ENCODE measurements at places on chromosomes 16 and 17.

DNA sequence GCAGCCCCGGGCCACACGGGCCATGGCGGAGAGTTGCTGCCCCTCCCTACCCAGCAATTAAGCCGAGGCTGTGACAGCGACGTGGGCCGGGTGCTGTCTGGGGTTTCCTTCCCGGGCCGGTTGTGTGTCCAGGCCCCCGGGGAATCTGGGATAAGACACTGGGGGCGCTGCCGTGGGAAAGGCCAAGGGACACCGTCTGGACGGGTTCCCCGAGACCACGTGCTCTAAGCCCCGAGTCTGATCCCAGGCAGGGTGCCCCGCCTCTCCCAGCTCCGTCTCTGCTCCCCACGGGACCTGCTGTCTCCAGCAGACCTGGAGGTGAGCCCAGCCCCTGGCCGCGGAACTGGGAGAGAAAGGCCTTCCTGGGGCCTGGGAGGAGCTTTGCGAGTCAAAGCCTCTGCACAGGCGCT, 92.2 kb downstream of the IRX3 start:
- DNase-seq, result peak; percentile 27

DNA sequence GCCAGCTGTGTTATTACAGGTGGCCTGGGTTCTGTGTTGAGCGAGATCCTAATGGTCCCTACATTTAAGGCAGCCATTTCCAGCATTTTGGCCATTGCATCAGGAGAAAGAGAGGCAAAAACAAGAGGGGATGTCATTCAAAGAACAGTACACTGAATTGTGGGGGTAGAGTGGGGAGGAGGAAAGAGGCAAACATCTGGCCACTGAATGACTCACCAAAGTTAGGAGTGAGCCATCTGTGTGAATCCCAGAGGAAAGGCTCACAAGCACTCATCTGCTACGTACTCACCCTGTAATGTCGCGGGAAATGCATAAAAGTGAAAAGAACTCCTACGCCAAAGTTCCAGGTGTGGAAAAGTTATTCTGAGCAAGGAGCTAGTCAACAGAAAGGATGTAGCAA, 16.7 kb downstream of the KRABD2 start:
- peak; percentile 86 for DNase-seq

DNA sequence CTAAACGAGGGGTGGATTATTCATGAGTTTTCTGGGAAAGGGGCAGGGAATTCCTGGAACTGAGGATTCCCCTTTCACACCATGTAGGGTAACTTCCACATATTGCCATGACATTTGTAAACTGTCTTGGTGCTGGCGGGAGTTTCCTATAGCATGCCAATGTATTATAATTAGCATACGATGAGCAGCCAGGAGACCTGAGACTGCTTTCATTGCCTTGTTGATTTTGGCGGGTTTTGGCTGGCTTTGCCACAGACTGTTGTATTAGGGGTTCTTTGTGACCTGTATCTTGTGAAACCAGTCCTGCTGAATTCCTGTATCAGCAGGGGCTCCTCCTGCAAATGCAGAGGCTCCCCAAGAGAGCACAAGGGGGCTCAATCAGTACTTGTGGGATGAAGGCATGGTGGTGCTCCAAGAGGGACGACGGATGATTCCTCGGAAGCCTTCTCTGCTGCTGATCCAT, 104.4 kb upstream of the CACNG5 start:
- DNase-seq, result no peak

DNA sequence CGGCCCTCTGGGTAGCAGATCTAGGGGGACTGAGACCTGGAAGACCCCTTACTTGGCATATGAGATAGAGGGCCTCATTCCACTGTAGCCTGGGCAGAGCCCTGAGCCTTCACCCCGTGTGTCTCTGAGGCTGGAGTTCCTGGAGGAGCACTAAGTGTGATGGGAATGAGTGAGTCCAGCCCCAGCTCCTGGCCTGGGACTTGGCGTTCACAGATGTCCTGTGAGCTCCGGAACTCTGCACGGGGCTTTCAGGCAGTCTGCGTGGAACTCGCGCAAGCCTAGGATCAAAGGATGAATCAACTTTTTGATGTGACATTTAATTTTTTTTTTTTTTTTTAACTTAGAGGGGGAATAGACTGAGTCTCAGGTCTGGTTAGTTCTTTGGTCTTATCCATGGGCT, 1.8 kb downstream of the NKD1 start:
- no peak for DNase-seq

DNA sequence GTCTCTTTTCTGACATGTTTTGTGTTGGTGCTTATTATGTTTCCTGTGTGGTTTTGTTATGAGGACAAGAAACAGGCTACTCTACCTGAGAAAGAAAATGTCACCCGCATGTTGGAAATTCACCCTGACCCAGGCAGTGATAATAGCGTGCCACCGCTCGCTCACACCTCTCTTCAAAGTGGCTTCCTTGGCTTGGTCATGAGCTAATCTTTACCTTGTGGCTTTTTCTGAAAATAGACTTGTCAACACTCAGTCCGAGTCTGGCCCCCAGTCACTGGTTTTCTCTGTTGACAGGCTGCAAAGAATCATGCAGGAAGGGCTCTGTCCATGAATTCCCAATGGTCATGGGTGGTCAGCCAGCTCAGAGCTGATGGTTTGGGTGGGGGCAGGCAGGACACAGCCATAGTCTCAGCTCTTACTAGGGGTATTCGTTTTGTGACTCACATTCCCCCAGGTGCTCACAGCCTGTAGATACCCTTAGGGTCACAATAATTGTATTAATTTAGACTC, 121.3 kb upstream of the CACNG5 start:
- no peak for DNase-seq
